ENCODE measurements at places on chromosomes 11 and 22.
A peak's percentile ranks its signal among the peaks of the same experiment; 100 is the strongest.

DNA sequence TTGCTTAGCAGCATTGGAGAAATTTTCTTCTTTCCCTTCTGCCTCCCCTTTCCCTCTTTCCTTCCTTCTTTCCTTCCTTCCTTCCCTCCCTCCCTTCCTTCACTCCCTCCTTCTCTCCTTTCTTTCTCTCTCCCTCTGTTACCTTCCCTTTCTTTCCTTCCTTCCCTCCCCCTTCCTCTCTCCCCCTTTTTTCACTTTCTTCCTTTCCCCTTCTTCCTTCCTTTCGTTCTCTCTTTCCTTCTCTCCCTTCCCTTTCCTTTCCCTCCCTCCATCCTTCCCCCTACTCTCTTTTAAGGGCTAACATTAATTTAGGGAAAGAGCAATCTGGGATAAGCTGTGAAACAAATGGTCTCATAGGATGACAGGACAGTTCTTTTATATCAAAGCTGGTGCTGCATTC, 34.1 kb downstream of the SLC5A1 start:
- no peak for DNase-seq

- no peak for DNase-seq
Measured at GRCh38 chr11:116890193-116890592, 52.8 kb upstream of the APOA1 start.

- DNase-seq = peak; percentile 41
Measured at GRCh38 chr11:67614730-67615714, 8.3 kb downstream of the NDUFV1 start.

DNA sequence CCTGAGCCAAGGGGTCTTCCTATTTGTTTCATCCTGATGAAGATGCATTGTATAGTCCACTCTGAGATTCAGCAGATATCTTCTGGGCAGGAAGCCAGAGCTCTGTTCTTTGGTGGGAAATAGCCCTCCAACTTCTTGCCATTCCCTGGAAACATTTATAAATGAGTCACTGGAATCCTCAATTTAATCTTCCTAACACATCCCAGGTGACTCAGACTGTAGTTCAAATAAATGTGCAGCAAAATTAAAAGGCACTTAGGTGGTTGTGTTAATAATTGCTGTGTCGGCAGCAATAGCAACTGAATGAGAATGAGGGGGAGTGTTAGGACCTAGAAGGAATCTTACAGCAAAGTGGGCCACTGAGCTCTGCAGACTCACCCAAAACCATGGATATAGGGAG, 108.6 kb downstream of the INSC start:
- DNase-seq = no peak

- no peak for DNase-seq
Measured at GRCh38 chr11:107268977-107269376, 188.6 kb downstream of the CWF19L2 start.

GRCh38 chr11:9817191-9817590, 153.3 kb downstream of the SWAP70 start:
- DNase-seq = no peak

DNA sequence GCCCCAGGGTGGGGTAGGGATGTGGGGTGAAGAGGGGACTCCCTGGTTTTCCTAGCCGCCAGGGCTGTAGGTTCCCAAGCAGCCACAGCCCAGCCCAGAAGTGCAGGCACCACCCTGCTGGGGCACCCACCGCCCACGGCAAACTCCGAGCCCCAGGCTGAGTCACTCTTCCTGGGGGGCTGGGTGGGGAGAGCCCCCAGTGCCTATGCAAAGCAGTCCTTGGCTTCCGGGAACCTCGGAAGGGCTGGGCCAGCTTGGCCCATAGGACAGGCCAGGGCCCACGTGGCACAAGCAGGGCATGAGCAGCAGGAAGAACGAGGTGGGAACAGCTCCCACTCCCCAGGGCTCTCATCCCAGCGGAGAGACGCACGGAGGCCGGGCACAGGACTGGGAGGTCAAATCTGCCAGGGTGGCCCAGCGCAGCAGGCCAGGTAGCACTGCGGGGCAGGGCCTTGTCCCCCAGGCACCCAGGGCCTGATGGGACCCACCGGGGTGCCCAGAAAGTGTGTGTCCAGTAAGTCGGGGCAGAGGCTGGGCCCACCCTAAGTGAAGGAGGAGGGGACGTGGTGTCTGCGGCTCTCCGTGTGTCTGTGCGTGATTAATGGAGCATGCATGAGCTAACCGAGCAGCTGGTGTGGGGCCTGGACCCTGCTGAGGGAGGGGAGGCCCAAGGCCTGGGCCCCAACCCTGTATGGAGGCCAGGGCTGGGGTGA, 4.6 kb upstream of the IL17REL start:
- no peak for DNase-seq

- DNase-seq = no peak
Measured at GRCh38 chr11:43952401-43953342, 10.2 kb downstream of the C11orf96 start.

GRCh38 chr11:553083-553987, 7.2 kb downstream of the LMNTD2 start:
- no peak for DNase-seq

GRCh38 chr11:124623861-124624525, 1.3 kb downstream of the TBRG1 start:
- no peak for DNase-seq
